ENCODE measurements at places on chromosomes 2 and 18. TPM values are rescaled to one million over a fixed set of nuclear protein-coding genes. Genes with fewer than 3 reads are reported as not detected.

PCARE gene
- not detected for total RNA-seq

TUBA3E gene
- total RNA-seq, result not detected

SNTG2 gene
- not detected for total RNA-seq

HOXD4 gene
- not detected for total RNA-seq

DNA sequence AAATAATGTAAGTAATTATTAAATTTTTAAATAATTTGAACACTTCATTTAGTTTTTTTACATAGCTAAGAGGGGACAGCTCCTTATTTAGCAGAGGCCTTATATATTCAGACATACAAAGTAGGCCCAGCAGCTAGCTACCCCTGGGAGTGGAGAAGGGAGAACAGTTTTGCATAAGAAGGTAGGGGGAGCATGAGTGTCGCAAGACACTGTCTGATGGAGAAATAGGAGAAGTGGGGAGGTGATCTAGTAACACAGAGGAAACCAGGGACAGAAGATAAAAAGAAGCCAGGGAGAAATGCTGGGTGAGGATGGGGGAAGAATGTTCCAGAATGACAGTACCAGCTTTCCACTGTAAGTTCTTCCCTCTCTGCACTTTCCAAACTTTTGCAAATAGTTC is 16.0 kb upstream of the RGPD4 start:
- H3K27ac ChIP-seq, result no peak overlapping the region
- no peak for DNase-seq
- no peak overlapping the region for H3K4me3 ChIP-seq
- no peaks in the 10 kb centered on the region for H3K36me3 ChIP-seq

GRCh38 chr2:31317396-31317795 is 83.4 kb downstream of the EHD3 start:
- peaks cover 2% of the 10 kb centered on the region for H3K4me1 ChIP-seq
- H3K27ac ChIP-seq, result no peak overlapping the region
- no peak for DNase-seq
- H3K4me3 ChIP-seq, result no peak overlapping the region

DNA sequence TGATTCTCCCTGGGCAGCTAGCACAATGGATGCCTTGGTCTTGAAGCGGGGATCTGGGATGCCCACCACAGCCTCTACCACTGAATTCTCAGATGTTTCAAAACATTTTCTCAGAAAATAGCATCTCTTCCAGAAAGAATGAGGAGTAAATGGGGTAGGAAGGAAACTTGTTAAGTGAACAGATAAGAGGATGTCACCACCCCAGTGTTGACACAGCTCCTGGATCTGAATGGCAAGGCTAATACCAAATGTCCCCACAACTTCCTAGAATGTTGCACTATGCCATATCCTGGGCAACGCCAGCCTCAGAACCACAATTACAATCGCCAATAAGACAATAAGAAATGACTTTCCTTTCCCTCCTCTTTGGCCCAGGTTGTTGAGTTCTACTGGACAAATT is 177.2 kb downstream of the BCL11A start:
- H3K36me3 ChIP-seq, result no peaks in the 10 kb centered on the region
- no peak overlapping the region for H3K27ac ChIP-seq
- no peak for DNase-seq
- H3K4me3 ChIP-seq, result no peak overlapping the region
- no peaks in the 10 kb centered on the region for H3K4me1 ChIP-seq

DNA sequence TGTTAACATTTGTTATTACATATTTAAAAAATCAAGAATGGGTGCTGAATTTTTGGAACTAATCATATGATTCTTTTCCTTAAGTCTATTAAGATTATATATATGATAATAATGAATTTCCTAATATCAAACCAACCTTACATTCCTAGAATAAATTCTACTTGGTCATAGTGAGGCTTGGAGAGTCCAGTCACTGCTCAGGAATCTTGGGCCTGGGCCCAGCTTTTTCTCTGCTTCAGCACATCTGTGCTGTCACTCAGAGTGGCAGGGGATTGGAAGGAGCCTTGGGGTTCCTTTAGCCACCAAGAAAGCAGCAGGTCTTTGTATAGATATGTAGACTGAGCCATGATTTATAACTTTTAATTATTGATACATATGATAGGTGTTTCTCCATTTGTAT is 19.9 kb upstream of the ZAP70 start:
- peak; percentile 25 for DNase-seq
- H3K4me3 ChIP-seq, result no peak overlapping the region
- no peak overlapping the region for H3K27ac ChIP-seq
- H3K36me3 ChIP-seq, result no peaks in the 10 kb centered on the region
- peaks cover 10% of the 10 kb centered on the region for H3K4me1 ChIP-seq

DNA sequence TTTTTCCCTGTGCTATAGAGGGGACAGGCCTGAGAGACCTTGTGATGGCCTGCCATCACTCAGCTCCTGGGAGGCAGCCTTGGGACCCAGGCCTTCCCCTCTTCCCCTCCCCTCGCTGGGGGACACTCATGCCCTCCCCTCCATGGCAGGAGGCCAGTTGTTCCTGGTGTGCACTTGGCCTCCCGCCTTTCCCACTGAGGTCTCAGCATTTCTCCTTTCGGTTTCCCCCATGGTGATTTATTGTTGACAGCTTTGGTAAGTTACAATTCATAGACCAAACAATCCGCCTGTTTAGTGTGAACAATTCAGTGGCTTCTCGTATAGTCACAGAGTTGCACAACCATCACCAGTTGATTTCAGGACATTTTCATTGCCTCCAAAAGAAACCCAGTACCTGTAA is 10.2 kb upstream of the CNDP1 start:
- H3K4me1 ChIP-seq, result no peaks in the 10 kb centered on the region
- no peak overlapping the region for H3K27ac ChIP-seq
- no peak overlapping the region for H3K4me3 ChIP-seq
- DNase-seq, result no peak
- H3K27me3 ChIP-seq, result peaks cover 26% of the 10 kb centered on the region

DNA sequence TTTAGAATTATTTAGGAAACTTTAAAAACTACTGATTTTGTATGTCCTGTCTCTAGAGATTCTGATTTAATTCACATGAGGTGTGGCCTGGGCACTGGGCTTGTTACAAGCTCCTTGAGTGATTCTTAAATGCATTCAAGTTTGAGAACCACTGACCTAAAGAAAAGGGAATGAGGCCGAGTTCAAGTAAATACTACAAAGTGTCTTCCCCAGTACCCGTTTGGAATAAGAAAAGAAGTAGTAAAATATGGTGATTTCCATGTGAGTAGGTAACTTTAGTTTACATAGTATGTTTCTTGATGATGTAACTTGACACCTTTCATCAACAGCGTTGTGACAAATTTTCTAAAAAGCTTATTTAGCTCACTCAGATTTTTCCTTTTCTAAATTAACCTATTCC is 1022.9 kb upstream of the NRXN1 start:
- H3K4me3 ChIP-seq, result no peak overlapping the region
- no peaks in the 10 kb centered on the region for H3K36me3 ChIP-seq
- no peaks in the 10 kb centered on the region for H3K27me3 ChIP-seq
- no peak for DNase-seq

GRCh38 chr2:67289921-67290371 is 107.2 kb upstream of the ETAA1 start:
- no peaks in the 10 kb centered on the region for H3K27me3 ChIP-seq
- DNase-seq, result peak; percentile 65
- peak overlapping the region; percentile 89 for H3K27ac ChIP-seq
- peaks cover 11% of the 10 kb centered on the region for H3K36me3 ChIP-seq
- H3K4me3 ChIP-seq, result no peak overlapping the region
- H3K4me1 ChIP-seq, result peaks cover 16% of the 10 kb centered on the region

GRCh38 chr2:235468978-235469655 is 24.7 kb upstream of the AGAP1 start:
- H3K4me3 ChIP-seq, result peak overlapping the region; percentile 17
- peak; percentile 95 for DNase-seq
- no peaks in the 10 kb centered on the region for H3K27me3 ChIP-seq
- no peaks in the 10 kb centered on the region for H3K36me3 ChIP-seq
- peak overlapping the region; percentile 26 for H3K27ac ChIP-seq
- peaks cover 9% of the 10 kb centered on the region for H3K4me1 ChIP-seq
